ENCODE measurements at places on chromosomes 2 and 18.

DNA sequence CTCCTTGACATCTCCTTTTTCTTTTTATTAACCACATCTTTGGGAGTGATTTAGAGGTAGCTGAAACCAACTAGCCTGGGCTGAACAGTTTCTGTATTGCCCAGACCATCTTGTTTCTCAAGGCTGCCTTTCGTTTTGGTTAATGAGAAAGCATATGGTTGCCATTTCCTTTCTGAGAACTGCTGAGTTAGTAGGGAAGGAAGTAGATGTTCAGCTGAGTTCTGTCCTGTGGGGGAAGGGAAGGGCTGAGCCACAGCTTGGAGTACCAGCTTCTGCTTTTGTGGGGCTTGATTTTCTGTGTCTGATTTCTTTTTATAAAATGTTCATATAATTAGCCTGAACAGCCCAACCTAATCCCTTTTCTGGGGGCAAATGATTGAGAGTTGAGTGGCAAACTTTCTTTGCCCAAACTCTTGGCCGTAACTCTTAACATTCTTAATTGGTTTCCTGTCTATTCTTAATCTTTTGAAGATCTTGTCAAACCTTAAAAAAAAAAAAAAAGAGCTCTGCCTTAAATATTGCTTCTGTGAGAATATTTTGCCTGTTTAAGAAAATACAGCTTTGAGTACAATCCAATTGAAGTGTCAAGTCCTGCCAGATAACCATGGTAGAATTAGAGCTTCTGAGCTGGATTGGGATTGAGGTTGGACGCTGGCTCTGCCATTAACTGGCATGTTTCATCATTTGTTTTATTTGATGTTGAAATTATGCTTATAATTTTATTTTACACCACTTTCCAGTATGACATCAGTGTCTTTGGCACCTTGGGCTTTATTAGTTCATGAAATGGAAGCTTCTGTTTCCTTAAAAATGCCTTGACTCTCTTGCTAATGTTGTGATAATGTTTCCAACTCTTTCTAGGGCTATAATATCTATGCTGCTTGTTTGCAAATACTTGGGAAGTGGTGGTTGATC is 1.9 kb upstream of the NABP1 start:
- peak; percentile 64 for DNase-seq

- no peak for DNase-seq
Observed at GRCh38 chr2:85303780-85304531, 23.8 kb downstream of the TGOLN2 start.

- DNase-seq = no peak
Observed at GRCh38 chr2:16718576-16719484, 53.2 kb upstream of the CYRIA start.

DNA sequence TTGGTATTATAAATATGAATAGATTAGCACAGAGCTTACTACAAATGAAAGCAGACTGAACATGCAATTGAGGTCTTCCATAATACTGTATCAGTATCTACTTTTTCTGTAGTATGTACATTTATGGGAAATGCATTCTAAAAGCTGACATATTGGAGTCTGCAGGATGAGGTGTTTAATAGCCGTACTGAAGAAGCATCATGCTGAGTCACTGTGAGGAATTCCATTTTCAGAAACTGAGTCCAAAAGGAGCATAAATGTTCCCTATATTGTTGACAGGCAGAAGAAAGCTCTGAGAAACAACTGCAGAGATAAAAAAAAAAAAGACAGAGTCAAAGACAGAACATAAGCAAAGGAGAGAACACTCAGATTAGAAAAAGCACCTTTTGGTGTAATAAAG is 366.7 kb upstream of the SPHKAP start:
- no peak for DNase-seq

DNA sequence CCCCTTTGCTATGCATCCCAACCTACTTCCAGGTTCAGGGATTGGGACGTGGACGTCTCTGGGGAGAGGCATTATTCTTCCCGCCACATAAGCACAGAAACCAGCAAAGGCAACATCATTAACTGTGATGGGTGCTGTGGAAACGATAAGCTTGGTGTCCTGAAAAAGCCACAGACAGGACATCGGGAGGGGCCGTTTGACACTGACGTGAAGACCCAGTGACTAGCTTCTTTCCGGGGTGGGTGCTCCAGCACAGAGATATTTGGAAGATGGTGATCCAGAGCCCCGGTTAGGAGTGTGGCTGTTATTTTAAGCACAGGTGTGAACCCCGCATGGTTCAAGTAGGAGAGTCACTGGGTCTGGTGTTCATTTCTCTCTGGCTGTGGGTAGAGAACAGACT is 163.8 kb upstream of the HDAC4 start:
- no peak for DNase-seq

- DNase-seq = no peak
Observed at GRCh38 chr2:163711258-163711657, 24.6 kb downstream of the FIGN start.

DNA sequence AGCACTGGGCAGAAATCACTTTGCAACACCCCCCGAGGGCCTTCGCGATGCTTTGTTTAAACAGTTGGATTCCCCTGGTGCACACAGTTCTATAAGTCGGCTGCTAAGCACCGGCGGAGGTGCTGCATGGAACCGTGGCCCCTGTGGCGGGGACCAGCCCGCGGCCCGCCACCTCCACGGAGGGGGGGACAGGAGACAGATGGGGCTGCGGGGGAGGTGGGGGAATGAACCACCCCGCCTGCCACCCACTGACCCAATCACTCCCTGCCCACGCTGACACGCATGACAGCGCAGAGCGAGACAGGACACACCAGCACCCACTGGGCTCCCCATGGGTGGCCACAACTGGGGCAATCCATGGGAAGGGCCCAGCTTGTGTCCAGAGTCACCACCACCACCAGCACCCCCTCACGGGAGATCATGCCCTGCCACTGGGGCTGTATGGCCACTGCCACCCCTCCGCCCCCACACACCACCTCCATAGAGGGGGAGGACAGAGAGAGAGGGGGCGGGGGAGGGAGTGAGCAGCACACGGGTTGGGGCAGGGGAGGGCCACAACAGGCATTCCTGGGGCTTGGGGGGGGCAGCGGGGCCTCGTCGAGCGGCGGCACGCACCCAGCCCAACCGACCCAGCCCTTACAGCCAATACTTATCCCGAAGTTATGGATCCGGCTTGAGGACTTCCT is 118.3 kb upstream of the ANKRD30BL start:
- no peak for DNase-seq

DNA sequence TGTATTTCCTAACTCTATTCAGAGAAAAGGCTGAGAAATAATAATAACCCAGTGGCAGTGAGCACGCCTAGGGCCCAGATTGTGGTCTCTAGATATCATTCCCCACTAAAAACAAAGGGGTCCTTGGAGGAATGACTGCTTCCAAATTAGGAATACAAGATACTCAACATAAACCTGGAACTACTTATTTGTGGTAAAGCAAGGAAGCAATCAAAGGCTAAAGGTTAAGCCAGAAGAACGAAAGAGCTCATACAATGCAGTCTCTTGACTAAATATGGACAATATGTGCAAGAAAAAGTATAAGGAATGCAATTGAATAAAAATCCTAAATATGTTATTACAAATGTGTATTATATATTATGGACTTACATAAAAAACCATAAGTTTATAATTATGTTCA is 253.5 kb upstream of the NRP2 start:
- DNase-seq = no peak

DNA sequence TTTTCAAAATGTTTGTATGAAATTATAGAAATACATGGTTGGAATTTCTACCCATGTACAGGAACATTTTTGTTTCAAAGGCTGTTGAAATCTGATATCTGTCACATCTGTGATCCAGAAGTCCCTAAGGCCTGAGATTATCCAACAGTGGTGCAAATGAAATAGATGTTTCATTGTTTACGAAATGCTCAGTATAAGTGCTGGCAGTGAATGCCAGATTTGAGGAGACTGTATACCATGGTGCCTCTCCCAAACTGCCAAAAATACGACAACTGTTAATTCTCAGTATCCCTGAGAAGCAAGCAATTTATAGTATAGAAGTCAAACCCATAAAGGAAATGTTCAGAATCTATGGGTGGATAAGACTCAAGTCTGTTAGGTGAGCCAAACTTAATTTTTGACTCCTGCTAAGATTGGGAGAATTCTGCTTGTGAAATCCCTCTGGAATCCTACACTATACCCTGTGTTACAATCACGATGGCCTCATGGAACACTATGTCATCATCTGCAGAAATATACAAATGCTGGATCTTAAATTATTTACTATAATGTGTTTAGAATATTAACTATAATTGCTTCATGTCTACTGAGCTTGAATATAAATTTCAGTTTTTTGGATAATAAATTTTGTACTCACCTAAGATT is 71.2 kb upstream of the DOCK10 start:
- no peak for DNase-seq

- no peak for DNase-seq
Observed at GRCh38 chr2:240951045-240951594, 45.0 kb downstream of the CROCC2 start.

Measured in tibial artery (tissue), 4 donors.